Pulmonary artery endothelial cell (primary cell): ENCODE measurements at places on chromosomes 3 and 15.

- DNase-seq = no peak
Observed at GRCh38 chr15:35019404-35020327, 31.6 kb upstream of the ZNF770 start.

DNA sequence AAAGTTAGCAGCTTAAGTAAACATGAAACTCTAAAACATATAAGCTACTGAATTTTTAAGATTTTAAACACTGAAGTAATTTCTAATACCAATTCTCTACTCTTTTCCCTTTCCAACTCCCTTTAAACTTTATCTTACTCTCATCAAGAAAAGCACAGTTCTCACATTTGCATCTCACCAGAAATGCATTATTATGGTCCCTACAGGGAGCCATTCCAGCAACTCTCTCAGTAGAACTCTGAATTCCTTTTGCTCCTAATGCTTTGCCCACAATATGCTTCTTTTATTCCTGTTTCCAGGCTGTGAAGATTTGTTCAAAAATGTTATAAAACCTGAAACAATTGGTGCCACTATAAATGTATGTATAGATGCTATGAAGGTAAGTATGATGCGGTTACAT, 83.4 kb downstream of the TFDP2 start:
- no peak for DNase-seq

DNA sequence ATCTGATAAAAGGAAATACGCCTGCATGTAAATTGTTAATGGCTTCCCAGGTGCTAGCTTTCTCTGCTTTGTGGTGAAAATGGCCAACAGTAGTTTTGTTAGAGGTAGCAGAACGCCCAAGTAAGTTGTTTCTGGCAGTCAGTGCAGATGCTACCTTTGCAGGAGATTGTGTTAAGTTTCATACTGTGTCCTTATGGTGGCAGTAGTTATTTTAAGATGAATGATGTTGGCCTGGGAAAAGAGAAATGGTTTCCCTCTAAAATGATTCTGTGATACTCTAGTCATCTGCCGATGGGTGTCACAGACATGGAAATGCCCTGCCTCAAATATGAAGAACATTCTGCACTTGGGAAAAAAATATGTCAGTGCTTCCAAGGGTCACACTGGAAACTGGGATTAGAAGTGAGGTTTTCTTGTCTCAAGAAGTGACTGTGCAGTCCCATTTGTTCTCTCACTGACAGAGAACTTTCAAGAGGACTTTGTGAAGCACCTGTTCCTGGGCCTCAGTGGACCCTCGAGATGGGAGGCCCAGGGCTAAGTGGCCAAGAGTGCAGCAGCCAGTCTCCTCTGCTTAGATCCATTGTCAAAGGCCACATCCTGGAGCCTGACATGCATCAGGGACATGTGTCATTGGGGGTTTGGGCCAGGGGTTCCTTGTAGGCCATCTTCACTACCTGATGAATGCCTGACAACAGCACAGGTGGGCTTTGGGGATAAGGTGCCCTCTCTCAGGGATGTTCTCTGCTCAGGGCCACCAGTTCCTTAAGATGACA, 393.3 kb downstream of the CACNA2D3 start:
- no peak for DNase-seq

DNA sequence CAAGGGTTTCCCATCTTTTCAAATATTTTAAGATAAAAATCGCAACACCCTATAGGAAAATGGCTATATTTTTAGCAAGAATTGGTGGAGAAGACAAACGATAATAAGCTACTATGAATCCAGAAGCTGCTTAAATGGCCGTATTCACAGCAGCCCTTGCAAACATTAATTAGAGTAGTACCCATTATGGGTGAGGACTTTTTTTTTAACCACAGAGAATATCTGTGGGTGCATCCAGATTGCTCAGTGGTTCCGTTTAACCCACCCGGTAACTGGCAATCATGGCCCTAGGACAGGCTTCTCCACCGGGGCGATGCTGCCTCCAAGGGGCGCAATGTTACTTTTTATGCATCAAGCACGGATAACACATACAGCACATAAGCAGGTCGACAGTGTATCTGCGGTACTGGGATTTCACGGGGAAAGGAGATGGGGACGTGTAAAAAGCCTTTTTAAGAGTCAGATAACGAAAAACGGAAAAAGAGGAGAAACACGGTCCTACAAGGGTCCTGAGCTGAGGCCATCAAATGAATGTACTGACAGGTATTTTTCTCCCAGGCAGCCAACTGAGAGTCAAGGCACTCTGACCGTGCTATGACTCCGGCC, 968 bp upstream of the TMEM266 start:
- DNase-seq = no peak

DNA sequence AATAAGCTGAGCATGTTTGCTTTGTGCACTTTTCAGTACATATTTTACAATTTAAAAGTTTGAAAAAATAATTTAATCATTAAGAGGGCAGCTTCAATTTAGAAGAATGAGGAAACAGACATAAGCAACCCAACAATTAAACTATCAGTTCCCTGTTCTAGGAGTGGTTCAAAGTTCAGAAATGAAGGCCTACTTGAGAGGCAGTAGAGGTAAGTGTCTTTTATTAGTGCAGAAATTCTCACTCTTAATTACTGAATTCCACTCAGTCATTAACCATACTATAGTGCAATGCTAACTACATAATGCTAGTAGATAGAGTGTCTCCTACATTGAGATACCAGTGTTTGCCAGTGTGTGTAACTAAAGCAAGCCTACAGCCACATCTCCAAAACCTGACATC, 73.1 kb downstream of the TNIK start:
- no peak for DNase-seq

DNA sequence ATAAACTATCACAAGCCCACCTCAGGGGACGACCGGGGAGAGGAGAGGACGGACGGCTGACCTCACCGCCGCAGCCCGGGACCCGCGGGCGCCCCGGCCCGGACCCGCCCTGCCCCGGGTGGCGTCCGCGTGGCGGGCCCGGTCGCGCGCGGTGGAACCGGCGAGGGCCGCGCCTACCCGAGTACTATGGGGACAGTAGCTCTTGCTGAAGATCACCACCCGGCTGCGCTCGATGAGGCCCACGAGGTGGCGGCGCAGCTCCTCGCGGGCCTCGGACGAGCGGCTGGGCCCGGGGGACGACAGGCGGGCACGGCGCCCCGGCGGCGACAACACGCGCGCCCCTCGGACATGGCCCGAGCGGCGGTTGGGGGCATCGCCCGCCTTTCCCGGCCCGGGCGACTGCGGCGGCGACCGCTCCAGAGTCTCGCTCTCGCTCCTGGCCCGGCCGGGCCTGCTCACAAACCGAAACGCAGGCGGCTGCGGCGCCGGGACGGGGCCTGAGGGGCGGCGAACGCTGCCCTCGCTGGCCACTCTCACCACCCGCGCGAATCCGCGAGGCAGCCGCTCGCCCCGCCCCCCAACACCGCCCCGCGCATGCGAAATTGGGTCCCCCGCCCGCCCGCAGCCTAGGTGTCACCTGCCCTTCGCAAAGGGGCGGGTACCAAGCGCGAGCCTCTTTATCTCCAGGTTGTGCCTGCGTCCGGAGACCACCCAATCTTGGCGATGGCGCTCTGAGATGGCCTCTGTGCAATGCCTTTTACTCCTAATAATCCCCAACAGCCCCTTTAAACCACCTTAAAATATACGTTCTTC, at the start of gene TXNRD3:
TSS of gene TXNRD3 (minus strand) at position 554 of the 813 bp plus-strand sequence.
- peak; percentile 7 for DNase-seq

DNA sequence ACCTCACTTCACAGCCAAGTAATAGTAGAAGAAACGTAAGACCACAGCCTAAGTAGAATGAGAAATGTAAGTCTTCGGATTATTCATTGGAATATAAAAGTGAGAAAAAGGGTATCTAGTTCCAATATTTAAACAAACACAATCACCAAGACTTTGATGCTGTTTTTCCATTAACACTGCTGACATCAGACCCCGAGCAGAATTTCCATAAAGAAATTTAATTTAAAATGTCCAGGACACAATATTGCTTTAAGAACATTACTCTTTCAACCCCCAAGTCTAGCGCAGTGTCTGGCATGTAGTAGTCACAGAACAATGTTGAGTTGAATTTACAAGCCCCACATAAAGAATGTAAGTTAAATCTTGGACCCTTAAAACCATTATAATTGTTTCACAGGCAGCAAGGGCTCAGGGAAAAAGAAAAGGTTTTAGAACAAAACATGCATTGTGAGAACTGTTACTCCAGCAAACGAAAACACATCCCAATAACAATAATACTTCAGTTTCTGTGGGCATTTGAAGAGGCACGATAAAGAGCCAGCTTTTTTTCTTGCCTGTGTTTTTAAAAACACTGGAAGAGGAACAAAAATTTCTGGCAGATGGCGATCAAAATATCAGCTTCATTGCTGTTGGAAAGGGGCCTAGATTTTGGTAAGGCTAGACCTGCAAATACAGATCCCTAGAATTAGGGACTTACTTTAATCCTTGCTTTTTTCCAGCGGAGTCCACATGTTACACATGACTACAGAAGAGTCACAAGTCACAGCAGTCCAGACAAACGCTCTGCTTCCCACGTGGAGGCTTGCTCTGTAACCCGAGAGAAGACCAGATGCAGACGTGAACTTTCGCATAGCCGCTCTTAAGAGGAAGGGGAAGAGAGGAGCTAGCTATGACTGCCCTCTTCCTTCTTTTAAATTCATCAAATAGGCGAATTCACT, 77.9 kb upstream of the IGSF10 start:
- DNase-seq = no peak

DNA sequence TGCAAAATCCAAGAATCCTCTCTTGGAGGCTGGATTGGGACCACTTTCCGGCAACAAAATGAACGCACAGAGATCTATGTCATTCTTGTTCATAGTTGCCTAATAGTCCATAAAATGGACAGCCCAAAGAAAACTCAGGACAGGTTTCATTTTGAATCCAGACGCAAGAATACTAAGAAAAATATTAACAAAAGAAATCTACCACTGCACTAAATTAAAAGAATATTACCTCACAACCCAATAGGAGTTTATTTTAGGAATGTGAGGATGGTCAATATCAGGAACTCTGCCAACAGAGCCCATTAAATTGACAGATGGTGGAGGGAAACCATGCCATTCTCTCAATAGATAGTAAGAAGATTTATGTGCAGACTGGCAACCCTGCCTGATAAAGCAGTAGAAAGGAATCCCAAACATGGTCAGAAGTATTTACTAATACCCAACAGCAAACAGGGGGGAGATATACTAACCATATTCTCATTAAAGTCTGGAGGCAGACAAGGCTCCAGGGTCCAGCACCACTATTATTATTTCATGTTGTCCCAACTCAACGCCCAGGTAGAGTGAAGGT, 127.6 kb downstream of the SMAD6 start:
- DNase-seq = no peak

GRCh38 chr15:89874926-89875564, 18.7 kb downstream of the AP3S2 start:
- no peak for DNase-seq

DNA sequence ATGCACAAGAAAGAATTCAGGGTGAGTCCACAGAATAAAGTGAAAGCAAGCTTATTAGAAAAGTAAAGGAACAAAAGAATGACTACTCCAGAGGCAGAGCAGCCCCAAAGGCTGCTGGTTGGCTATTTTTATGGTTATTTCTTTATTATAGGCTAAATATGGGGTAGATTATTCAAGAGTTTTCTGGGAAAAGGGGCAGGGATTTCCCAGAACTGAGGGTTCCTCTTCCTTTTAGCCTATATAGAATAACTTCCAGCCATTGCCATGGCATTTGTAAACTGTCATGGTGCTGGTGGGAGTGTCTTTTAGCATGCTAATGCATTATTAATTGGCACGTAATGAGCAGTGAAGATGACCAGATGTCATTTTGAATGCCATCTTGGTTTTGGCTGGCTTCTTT, 13.6 kb downstream of the GLDN start:
- no peak for DNase-seq

GRCh38 chr3:138653567-138653966, 45.0 kb downstream of the FAIM start:
- no peak for DNase-seq

DNA sequence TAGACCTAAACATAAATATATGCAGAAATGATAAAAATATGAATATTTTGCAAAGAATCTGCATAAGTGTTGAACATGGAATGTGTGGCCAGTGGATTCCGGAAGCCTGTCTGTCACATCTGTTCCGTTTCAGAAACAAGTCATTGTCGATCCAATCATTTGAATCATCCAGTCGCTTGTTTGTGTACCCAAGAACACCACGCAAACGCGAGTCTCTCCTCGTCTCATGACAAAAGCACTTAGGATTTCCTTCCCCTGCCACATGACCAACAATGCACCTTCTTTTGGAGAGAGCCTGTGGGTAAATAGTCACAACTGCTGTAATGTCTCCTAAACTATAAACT, 80.2 kb downstream of the FMN1 start:
- no peak for DNase-seq

DNA sequence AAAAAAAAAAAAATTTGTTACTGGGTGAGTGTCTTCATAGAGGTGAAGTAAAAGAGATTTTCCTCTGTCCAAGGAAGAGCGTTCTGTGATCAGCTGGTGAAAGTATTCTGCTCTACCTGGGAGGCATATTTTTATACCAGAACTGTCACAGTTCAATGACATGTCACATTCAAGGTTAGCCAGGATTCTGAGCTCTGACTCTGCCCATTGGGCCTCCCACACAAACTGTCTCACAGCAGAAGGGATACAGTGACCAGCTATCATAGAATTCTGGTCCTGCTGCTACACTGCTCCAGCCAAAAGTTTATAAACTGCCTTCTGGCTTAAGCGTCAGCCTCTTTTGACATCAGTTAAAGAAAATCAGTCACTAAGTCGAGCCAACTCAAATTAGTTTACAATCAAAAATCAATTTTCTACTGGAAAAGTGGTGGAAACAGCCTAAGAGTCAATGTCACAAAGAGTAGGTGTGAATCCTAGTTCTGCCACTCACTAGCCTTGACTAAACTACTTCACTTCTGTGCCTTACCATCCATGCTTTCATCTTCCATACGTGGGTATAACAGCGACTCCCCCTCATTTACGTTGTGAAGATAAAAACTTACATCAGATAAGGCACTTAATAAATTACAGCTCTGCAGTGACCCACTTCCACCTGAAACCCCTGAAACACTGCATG, 52.7 kb upstream of the DCUN1D1 start:
- no peak for DNase-seq

- DNase-seq = no peak
Observed at GRCh38 chr15:51414256-51414860, 72.9 kb downstream of the GLDN start.

GRCh38 chr15:99324082-99324620, 72.9 kb downstream of the LRRC28 start:
- no peak for DNase-seq

DNA sequence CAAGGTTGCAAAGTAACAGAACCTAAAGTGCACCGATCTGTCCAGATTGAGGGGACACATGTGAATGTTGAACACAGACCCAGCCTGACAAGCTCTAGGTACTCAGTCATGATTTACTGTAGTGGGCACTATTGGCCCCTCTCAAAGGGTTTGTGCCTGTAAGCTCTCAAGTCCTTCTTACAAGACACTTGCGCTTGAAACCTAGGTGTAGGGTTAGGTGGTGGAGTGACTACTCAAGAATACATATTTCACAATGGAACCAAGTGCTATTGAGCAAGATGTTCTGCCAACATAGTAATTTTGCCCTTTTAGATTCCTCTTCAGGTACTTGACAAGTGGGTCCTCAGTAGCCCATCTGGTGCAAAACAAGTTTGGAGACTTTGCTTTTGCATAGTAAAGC, 169.9 kb downstream of the AKAP13 start:
- DNase-seq = no peak
